ENCODE measurements at places on chromosomes 16 and 17.

DNA sequence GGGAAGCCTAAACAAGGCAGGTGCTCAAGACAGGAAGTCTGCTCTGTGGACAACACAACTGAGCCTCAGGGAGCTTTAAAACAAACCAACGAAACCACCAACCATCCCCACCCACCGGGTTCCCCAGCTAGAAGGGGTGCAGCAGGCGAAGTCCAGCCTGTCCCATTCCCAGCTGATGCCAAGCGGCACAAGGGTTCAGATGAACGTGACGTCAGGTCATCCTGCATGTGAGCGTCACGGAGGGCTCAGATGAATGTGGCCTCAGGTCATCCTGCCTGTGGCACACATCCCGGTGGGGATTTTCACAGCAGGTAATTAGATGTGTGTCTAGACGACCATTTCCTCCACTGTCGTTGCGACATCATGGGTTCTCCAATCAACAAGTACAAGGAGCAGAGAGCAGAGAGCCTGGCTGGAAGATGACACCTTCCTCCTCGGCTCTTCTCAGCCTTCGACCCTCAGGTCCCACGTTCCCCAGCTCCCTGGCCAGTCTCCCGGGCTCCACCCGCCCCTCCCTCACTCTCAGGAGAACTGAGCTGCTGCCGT is 246.5 kb downstream of the FOXL1 start:
- peak; percentile 52 for DNase-seq

DNA sequence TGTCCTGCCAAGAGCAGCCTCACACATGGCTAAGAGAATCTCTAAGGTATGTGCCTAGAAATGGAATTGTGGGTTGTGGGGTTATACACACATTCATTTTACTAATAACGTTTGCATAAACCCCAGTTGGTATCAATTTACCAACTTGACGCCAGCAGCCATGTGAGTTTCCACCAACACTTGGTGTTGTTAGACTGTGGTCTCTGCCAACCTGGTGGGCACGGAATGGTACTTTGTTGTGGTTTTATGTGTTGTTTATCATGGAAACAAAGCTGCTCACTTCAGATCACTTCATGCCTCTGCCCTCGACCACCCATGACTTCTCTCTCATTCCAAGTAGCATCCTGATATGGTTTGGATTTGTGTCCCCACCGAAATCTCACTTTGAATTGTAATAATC is 152.0 kb upstream of the CDC42EP4 start:
- no peak for DNase-seq

GRCh38 chr17:7396147-7396546 is 1.8 kb upstream of the PLSCR3 start:
- no peak for DNase-seq

- no peak for DNase-seq
These were observed 54.2 kb upstream of the IL34 start for GRCh38 chr16:70592106-70592571.

- no peak for DNase-seq
These were observed 647.9 kb downstream of the MAF start for GRCh38 chr16:78952630-78953029.

DNA sequence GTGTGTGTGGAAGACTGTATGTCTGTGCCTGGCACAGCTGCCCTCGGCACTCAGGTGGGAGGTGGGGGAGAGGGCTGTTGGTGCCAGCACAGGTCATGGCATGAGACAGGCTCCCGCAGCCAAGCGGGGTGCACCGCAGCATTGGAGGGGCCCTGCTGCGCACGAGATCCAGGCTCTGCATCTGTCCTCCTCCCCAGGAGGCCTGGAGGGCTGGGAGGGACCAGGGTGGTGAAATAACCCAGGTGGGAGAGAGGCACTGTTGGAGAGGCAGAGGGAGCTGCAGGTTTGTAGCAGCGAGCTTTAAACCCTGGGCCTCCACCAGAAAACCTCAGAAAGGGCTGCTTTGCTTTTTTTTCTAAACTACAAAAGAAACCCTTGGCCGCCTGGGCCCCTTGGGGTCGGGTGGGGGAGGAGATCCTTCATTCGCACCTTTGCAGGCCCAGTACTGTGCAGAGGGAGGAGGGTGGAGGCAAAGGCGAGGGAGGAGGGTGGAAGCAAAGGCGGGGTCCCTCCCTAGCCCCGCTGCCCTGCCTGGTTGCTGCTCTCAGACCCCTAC is 241.7 kb downstream of the SEC14L1 start:
- DNase-seq, result no peak

GRCh38 chr17:45223539-45224528 is 2.1 kb downstream of the FMNL1 start:
- DNase-seq, result no peak

DNA sequence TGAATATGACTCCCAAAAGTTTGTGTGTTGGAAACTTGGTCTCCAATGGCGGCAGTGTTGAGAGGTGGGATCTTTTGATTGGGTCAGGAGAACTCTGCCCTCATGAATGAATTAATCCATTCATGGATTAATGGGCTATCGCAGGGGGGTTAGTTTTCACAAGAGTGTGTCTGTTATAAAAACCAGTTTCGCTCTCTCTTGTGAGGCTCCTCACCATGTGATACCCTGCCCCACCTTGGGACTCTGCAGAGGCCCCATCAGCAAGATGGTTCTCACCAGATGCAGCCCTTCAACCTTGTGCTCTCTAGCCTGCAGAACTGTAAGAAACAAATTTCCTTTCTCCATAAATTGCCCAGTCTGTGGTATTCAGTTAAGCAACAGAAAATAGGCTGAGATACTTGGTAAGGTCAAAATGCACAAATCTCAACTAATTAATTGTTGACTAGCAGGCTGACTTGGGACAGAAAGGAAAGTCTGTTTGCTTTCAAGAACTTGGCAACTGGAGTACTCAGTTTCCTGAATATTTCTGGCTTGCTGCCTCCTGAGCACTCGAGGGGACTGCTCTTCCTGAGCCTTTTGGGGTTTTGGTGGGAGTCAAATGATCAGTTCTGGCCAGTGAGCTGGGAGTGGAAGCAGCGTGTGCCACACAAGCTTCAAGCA is 13.8 kb upstream of the CCL17 start:
- DNase-seq, result no peak

GRCh38 chr17:9242983-9243382 is 221.7 kb downstream of the NTN1 start:
- DNase-seq, result no peak

DNA sequence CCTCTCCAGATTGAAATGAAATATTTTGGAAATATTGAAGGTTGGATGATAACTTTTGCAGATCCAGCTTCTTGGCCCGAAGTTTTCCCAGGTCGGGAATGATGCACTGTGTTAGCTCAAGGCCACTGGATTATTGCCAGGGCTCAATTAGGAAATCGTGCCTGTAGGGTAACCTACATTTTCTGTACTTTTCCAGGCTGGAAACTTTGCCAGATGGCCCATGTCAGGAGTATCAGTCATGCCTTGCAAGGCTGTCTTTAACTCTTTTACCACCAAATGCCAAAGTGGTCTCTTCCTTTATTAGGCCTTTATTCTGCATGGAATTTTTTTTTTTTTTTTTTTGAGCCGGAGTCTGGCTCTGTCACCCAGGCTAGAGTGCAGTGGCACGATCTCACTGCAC is 8.9 kb upstream of the SEC14L1 start:
- DNase-seq, result no peak

GRCh38 chr17:63950940-63951907 is 19.1 kb upstream of the CD79B start:
- no peak for DNase-seq

GRCh38 chr17:83179374-83179773 is 100.0 kb downstream of the METRNL start:
- no peak for DNase-seq

DNA sequence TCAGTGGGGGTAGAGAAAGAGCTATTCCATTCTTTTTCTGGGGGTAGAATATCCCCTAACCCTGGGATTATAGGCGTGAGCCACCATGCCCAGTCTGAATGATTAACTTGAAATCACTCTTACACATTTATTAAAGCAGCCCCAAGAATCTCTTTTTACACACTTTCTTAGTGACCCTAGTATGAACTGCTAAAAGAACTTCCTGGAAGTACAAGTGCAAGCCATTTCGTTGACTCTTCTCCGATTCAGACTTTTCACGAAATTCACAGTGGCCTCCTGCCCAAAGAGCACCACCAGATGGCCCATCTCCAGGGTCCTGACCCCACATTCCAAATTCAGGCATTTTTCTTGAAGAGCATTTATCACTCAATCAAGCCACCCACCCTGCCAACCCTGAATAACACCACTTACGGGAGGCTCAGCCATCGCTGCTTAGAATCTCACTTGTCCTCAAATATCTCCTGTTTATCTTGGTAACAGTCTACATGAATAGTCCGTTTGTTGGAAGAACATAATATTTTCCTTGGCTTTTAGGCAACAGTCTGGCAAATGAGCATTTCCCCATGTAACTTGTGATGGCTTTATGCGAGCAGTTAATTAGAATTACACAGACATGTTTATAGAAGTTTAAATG is 28.0 kb downstream of the ZNF423 start:
- DNase-seq, result no peak

DNA sequence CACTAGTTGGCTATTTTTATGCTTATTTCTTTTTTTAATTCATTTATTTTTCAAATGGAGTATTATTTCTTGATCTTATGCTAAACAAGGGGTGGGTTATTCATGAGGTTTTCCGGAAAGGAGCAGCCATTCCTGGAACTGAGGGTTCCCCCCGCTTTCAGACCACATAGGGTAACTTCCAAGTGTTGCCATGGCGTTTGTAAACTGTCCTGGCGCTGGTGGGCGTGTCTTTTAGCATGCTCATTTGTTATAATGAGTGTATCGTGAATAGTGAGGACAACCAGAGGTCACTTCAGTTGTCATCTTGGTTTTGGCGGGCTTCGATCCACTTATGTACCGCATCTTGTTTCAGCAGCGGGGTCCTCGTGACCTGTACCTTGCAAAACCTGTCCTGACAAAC is 29.6 kb upstream of the ASGR2 start:
- no peak for DNase-seq

DNA sequence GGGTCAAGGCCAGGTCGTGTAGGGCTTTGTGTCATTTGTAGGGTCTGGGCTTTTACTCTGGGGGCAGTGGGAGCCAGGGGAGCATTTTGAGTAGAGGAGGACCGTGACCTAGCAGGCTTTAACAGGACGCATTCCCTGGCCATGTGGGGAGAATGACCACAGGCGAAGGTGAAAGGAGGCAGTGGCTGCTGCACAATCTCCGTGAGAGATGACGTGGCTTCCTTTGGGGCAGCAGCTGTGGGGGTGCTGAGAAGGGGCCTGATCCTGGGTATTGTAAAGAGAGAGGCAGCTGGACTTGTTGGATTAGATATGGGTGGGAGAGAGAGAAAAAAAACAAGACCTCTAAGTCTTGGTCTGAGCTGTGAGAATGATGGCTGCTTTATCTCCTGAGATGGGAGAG is 46.0 kb downstream of the KATNIP start:
- peak; percentile 22 for DNase-seq

DNA sequence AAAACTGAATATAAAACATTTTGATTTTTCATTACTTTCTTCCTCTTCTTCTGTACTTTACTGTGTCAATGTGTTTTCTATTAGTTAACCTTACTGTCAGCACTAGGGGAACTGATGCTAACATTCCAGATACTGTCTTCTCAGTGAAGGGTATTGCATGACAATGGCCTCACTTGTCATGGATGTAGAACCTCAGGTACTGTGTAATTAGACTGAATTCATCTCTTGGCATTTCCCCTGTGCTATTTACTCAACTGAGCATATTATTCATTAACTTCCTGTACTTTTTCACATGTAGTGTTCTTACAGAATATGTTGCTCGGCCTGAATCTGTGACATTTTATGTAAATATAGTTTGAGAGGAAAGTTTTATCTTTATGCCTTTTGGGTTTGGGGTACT is 237.0 kb downstream of the CA10 start:
- DNase-seq, result no peak

GRCh38 chr17:42893359-42893758 is 7.2 kb upstream of the G6PC1 start:
- no peak for DNase-seq

DNA sequence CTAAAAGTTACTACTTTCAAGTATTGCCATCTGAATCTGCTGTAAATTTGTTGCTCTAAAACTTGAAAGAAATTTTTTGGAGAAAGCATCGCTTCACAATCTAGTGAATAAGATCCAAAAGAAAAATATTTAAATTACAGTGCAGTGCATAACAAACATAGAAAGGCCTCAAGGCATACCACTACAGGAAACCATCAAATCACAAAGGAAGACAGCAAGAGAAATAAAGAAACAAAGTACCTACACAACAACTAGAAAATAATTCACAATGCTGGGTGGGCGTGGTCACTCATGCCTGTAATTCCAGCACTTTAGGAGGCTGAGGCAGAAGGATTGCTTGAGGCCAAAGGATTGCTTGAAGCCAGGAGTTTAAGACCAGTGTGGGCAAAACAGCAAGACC is 104.9 kb downstream of the BRIP1 start:
- DNase-seq, result no peak

DNA sequence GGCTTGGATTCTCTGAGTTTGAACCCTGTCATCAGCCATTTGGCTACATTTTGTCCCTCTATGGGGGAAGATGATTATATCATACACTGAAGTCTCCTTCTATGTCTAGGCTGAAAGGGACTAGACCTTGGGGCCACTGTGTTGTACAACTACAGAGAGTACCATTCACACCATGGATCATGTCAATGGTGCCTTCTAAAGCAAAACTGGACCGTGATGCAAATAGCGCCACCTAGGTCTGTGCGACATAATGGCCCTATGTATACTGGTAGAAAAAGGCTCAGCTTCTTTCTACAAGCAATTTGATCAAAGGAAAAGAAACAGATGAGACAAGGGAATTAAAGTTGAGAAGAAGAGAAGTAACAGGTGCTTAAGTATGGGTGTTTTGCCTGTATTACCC is 100.7 kb downstream of the LYRM1 start:
- peak; percentile 15 for DNase-seq

GRCh38 chr17:78027121-78027520 is 68.6 kb downstream of the TNRC6C start:
- DNase-seq, result no peak

GRCh38 chr17:53462393-53462811 is 360.3 kb upstream of the KIF2B start:
- peak; percentile 47 for DNase-seq

DNA sequence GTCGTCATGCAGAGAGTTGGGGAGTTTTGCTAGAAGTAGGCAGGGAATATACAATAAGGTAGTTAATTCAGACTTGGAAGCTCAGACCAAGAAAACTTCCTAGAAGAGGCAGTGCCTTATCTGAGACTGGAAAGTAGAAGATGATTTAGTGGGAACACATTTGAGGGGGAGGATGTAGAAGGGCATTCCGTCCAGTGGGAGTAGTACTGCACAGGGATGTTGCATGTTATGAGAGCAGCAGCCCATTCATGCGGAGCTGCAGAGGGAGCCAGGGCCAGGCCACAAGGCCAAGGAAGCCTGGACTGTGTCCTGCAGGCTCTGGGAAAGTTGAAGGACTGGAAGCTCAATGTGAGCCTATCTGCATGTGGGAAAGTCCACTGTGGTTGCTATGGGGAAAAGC is 344.5 kb upstream of the EEF2KMT start:
- no peak for DNase-seq

- DNase-seq, result peak; percentile 68
These were observed 49.2 kb upstream of the CBFA2T3 start for GRCh38 chr16:89026121-89026612.

Measured in HT1080 (cell line).